C1 segment of cervical spinal cord (tissue), 14 donors: ENCODE measurements at places on chromosomes 7 and 10.

GRCh38 chr10:28592953-28593352, 60.0 kb downstream of the WAC start:
- no peak for DNase-seq

DNA sequence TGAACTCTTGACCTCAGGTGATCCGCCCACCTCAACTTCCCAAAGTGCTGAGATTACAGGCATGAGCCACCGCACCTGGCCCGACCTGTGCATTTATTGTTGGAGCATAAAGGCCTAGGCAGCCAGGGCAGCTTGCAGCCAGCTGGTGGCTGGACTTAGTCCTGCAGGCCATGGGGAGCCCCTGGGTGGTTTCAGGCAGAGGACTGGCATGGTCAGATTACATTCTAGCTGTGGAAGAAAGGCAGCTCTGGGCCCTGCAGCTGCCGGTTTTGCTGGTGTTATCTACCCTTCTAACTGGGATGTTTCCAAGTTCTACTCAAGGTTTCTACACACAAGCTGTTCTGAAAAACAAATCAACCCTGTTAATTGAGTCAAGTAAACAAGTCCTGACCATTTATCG, 22.7 kb upstream of the MKRN1 start:
- no peak for DNase-seq

- no peak for DNase-seq
These were observed 62.4 kb downstream of the DNAJB6 start for GRCh38 chr7:157399086-157399687.

DNA sequence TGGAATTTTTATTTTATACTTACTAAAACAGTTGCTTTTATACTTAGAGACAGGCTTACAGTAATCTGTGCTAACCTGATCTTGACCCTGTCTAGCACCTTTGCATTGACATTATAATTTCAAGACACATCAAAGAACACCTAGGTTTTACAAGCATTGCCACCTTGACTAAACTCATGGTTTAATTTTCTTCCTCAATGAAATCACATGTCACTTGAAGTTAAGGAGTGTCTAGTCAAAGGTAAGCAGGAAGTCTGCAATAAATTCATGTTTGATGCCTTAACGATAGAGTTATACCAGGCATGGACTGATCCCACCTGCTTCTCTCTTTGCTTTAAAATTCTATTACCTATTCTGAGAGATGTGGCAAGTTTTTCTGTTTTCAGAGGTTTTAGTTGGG, 62.4 kb downstream of the ZNF800 start:
- DNase-seq = no peak

GRCh38 chr10:94983555-94983954, 45.1 kb downstream of the CYP2C9 start:
- DNase-seq = no peak

- DNase-seq = no peak
These were observed 45.4 kb downstream of the C10orf143 start for GRCh38 chr10:130065251-130065650.

- no peak for DNase-seq
These were observed 308.7 kb downstream of the FRMD4A start for GRCh38 chr10:14022052-14022451.

DNA sequence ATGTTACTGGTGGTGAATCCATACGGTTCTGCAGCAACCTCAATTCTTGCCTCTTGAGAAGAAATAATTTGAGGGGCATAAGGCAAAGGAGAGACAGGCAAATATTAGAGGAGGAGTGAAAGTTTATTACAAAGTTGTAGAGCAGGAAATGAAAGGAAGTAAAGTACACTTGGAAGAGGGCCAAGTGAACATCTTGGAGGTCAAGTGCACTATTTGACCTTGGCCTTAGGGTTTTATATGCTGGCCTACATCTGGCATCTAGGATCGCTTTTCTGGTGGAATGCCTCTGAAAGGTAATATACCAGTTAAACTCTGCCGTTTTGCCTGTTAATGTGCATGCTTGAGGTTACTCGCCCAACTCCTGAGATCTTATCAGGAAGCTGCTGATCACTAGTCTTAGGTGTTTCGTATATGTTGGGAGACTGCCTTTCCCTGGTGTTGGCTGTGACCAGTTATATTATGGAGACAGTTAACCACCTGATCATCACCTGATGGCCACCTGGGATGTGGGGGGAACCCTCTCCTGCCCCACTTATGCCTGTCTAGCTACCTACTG, 66.1 kb upstream of the CYP2C18 start:
- DNase-seq = no peak

- no peak for DNase-seq
These were observed 4.5 kb downstream of the LRIT1 start for GRCh38 chr10:84236807-84237198.
